ENCODE measurements at places on chromosomes 2 and 18.

DNA sequence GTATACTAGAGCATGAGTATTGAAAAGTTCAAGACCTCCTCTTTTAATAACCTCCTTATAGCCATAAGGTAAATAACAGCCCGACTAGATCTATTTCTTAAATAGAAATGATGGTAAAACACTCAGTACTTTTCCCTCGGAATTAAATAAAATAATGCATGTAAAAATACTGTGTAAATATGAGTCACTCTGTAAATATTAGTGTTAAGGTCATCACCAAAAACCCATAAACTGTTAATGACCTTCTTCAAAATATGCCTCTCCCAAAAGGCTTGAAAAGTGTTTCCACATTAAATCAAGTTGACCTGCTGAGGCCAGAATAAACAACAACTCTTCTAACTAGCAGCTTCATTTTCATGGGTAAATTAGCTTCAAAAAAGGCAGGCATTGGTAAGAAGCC is 25.3 kb upstream of the BZW1 start:
- DNase-seq, result peak; percentile 37

GRCh38 chr2:156834431-156834830 is 398.3 kb downstream of the GPD2 start:
- DNase-seq, result no peak

- no peak for DNase-seq
These were observed 121.5 kb downstream of the PIEZO2 start for GRCh38 chr18:11027862-11028261.

GRCh38 chr2:81852651-81853050 is 1548.1 kb upstream of the LRRTM1 start:
- no peak for DNase-seq

DNA sequence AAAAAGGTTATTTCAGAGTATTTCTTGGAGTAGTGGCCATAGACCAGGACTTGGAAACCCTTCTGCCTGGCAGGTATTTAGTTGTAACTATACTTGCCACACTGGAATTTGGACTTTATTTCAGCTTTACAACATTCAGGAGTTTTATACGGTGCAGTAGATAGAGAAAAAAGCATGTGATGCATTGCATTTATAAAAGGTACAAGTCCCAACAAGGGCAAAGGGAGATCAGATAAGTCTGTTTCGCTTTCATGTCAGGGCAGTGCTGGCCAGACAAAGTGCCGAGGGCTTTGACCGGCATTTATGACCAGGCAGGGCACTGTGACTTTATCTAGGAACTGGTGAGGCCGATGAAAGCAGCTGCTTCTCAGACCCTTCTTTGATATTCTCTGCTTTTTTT is 145.4 kb downstream of the RTN4 start:
- no peak for DNase-seq

- DNase-seq, result no peak
These were observed 14.6 kb upstream of the KIDINS220 start for GRCh38 chr2:8851811-8852560.

DNA sequence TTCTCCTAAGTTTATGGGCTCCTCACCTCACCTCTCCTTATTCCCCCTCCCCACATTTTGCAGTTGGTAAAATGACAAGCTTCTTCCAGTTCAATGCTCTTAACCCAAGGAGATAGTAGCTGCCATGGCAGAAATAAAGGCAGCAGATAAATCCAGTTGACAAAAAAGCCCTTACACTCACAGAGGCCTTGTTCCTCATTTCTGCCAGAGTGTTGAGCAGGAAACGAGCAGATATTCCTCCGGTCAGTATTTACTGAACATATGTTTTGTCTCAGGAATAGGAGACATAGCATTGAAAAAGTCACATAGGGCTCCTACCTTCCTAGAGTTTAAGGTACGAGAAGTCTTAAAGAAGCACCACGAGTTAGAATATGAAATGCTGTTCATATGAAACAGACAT is 493.7 kb upstream of the TNP1 start:
- no peak for DNase-seq

GRCh38 chr18:54393648-54394294 is 36.1 kb downstream of the C18orf54 start:
- DNase-seq, result no peak

GRCh38 chr2:190999949-191000665 is 13.9 kb downstream of the STAT1 start:
- no peak for DNase-seq

GRCh38 chr2:177783835-177784744 is 288.5 kb downstream of the PDE11A start:
- DNase-seq, result no peak

DNA sequence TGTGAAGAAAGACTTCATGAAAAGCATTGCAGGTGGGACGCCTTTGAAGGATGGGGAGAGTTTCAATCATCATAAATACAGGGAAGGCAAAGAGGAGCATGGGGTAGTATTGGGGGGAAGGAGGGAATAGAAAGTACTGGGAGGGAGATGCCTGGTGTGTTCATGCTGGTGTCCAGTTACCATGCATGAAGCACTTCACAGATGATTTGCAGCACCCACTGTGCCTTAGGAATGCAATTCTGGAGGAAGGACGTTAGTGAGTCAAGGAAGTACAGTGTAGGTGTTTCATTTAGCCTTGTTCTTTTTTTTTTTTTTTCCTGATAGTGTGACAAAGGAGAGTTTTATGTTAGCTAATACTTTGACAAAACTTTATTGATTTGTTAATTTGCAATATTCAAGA is 36.8 kb downstream of the ADAM23 start:
- peak; percentile 35 for DNase-seq

DNA sequence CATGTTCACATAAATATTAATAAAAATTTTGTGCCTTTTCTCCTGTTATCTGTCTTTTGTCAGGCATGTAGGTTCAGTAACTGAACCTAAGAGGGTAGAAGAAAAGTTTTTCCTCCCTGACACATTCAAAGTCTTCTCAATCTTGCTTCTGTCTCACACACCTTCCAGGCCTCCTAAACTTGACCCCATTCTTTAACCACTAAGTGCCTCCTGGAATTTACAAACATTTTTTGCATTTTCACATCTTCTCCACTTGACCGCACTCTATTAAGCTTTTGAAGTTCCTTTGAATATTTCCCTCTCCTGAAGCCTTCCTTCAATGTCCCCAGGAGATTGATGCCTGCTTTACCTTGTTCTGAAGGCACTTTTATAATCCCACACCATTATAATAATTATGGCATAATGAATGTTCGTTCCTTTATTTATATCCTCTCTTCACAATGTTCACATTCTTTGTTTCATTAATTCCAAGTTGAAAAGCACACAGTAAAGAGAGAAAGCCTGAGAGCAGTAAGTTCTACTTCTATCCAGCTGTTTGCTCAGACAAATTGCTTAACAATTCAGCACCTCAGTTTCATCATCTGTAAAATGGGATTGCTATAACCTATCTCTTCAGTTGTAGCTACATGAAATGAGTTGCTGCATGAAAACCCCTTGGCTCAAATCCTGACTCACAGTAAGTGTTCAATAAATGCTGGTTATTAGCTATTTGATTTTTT is 184.8 kb upstream of the KLHL29 start:
- DNase-seq, result no peak

- DNase-seq, result peak; percentile 82
These were observed 60.5 kb downstream of the KLHL29 start for GRCh38 chr2:23445450-23445868.

- DNase-seq, result no peak
These were observed 47.6 kb upstream of the ARHGAP15 start for GRCh38 chr2:143081616-143082015.

DNA sequence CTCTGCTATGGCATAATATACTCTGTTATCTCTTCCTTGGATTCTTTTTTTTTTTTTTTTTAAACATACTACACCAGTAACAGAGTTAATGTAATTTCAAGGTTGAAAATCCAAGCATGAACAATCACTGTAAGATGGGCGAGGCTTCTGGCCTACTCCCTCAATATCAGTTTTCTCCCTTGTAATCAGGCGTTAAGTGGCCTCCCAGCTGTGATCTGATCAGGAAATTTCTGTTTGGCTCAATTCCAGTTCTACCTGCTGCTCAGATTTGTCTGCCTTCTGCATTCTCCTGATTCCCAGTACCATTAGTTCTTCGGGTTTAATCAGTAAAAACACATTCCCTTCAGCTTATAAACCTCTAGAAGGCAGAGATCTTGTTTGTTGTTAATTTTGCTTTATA is 18.6 kb downstream of the PRKD3 start:
- no peak for DNase-seq

GRCh38 chr2:46306330-46306751 is 9.1 kb downstream of the EPAS1 start:
- peak; percentile 45 for DNase-seq

DNA sequence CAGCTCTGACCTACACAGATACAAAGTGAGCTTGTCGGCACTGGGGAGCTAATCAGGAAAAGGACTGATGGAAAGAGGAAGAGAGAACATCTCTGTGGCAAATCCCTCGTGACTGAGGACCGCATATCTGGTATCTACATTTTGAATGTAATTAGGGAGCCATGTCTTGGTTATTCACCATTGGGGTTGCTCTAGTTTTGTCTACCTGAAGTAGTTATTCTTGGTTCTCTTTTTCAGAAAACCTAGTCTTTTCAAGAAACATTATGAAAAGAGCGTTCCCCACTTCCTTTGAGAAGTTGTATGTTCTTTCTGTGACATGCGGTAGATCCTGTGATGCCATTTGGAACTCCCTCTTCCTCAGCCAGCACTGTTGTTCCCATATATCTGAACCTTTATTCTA is 104.4 kb downstream of the DOCK10 start:
- no peak for DNase-seq

Measured in fibroblast of skin of right quadriceps (primary cell).